ENCODE measurements at places on chromosomes 4 and X.

GRCh38 chrX:19372547-19373331 lies 29.0 kb downstream of the PDHA1 start:
- DNase-seq, result no peak

DNA sequence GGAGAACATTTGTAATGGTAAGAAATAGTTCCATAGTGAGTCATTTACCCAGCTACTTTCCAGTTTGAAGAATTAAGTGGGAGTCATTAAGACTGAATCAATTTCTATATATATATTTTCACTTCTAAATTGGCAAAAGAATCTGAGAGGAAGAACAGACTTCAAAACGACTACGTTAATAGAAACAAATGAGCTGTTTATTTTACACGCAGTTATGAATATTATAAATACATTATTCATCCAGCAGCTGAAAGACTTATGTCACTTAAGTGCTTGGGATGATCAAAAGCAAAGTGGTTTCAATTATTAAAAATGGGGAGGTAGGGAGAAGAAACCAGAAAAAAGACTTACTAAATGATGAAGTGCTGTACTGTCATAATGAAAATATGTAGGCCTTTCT lies 260.5 kb upstream of the DDX53 start:
- no peak for DNase-seq

GRCh38 chr4:159390648-159391047 lies 287.8 kb downstream of the RAPGEF2 start:
- no peak for DNase-seq

GRCh38 chr4:86398187-86398586 lies 38.3 kb upstream of the MAPK10 start:
- DNase-seq, result no peak

GRCh38 chr4:4627111-4627510 lies 85.3 kb upstream of the STX18 start:
- no peak for DNase-seq

GRCh38 chr4:173524218-173525117 lies 5.6 kb downstream of the HAND2 start:
- DNase-seq, result no peak

DNA sequence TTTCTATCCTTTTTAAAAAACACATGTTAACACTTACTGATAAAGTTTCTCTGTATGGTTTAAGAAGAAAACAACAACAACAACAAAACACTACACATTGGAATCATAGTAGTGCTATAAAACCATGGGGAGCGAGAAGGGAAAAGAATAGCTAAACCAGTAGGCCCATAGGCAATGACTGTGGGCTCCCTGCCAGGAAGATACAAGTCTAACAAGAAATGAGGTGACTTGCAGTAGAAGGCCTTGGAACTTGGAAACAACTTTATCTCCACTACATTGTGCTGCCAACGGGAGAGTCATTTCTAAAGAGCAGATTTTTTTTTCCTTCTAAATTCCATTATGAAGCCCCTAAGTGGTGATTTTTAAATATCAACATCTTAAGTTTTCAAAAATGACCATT lies 78.0 kb downstream of the GPC4 start:
- DNase-seq, result no peak

DNA sequence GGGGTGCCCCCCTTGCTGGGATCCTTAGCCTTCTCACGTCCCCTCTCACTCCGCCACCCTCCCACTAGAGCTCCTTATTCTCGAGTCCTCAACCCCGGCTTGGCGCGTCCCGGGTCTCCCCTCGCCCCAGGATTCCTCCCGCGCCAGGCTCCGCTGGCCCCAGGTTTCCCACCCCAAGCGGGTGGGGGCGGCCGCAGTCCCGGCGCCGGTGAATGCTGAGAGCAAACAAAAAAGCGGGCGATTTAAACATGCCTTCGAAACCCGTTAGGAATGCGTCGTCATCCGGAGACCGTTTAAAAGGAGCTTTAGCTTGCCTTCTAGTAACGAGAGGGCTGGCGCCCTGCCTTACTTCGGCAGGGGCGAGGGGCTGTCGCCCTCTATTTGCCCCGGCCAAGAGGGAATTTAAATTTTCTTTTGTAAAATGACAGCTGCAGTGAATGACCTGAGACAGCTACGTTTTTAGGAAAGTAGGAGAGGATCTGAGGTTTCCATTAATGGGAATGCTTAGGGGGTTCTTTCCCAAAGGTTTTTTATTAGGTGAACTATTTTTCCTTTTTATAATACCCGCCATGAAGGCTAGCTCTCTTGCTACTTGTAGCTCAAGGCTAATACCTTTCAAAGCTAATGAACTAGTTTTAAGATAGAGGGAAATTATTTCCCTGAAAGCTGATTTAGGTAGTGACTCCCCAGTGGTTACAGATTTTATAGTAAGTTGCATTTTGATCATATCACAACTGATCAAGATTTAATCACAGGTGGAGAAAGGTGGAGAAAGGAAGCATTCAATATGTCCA lies 3.1 kb downstream of the JADE1 start:
- DNase-seq, result no peak

- no peak for DNase-seq
These were observed 850.9 kb downstream of the FAM133A start for GRCh38 chrX:94524867-94525266.

DNA sequence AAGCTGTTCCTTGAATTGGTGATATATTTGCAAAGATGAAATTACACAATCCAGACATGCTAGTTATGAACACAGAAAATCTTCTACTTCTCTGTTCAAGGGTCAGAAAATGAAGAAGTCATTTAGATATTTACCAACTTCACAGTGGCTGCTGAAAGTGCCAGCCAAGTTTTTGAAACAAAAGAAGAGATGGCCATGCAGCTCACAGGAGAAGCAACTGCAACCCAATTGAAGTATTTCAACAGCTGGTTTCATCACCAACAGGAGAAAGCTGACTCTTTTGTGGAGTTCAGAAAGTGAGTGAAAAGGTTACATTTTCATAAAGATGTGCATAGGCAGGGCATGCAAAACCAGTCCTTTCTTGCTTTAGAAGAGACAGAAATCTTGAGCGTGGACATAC lies 70.1 kb upstream of the LSM6 start:
- no peak for DNase-seq

DNA sequence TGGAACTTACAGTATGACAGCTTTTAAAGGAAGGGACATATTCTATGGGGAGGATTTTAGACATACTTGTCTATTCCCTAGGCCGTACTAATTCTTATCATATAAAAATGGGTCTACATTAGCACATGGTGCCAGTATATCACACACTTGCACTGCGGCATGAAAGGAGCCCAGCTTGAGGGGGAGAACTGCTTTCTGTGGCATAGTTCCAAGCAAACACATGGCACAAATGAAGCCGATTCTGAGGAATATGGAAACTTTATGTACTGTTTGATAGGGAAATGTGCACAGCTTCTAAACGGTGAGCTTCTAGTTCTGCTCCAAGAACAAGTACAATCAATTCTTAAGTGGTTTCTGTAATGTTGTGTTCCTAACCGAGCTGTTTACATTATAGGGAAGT lies 675.6 kb upstream of the FTHL17 start:
- no peak for DNase-seq

- no peak for DNase-seq
These were observed 213.4 kb upstream of the S100G start for GRCh38 chrX:16436348-16437188.

DNA sequence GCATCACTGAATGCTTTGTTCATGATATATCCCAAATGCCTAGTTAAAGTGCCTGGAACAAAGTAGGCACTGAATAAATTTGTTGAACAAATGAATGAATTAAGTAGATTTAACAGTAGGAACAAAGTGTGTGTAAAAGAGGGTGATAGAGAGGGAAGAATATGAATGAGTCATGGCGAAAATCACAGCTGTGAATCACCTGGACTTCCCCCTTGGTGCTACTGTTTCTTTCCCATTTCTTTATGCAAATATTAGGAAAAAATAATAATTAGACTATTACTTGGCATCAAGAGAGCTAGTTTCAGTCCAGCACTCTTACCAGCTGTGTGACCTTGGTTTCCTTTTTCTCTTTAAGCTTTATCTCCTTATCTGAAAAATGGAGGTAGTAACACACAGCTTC lies 9.2 kb downstream of the SPIN3 start:
- DNase-seq, result no peak

All from frontal cortex (tissue), 4 donors.